Naive thymus-derived CD8-positive, alpha-beta T cell (primary cell): ENCODE measurements at places on chromosomes 7 and 10. TPM values are rescaled to one million over a fixed set of nuclear protein-coding genes. Genes with fewer than 3 reads are reported as not detected.

DNA sequence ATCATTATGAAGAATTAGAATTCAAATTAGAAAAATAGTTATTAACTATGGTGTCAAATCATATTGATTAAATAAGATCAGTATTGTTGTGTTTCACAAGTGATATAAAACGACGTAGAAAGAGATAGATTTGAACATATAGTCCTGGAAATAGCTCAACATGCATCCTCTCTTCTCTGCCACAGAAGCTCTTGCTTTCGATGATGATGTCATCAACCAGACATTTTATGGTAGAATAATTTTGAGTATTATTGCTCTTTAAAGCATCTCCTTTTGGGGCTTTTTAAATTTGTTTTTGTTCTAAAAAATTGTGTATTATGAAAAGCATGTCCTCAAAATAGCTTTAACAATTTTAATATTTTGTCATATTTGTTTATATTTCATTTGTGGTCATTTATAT is 95.0 kb downstream of the DGKB start:
- no peak overlapping the region for H3K4me3 ChIP-seq
- no peaks in the 10 kb centered on the region for H3K36me3 ChIP-seq

GRCh38 chr7:24102988-24103387 is 181.0 kb upstream of the NPY start:
- DNase-seq: no peak
- H3K4me1 ChIP-seq: no peaks in the 10 kb centered on the region
- H3K27ac ChIP-seq: no peak overlapping the region

DNA sequence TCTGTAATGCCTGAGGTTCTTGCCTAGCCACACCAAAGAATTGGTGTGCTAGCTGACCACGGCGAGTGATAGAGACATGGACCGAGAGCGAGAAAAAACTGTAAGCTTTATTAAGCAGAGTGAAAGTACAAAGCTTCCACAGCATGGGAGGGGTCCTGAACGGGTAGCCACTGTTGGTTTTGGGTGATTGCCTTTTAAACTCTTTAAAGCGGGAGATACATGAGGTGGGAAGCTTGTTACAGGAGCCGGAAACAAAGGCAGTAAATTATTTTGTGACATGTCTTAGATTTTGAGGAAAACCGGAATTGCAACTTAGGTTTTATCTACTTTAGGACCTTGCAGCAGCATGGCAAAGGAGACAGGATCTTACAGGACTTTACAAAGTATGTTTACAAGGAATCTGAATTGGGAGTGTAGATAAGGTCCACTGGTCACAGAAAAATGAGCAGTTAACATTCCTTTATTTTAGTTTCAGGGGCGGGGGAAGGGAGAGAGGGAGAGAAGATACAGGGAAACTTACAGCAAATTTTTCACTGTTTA is 252.7 kb upstream of the MBL2 start:
- H3K4me1 ChIP-seq: peaks cover 6% of the 10 kb centered on the region
- no peak overlapping the region for H3K4me3 ChIP-seq
- no peaks in the 10 kb centered on the region for H3K27me3 ChIP-seq
- DNase-seq: no peak
- no peaks in the 10 kb centered on the region for H3K36me3 ChIP-seq
- H3K27ac ChIP-seq: no peak overlapping the region

DNA sequence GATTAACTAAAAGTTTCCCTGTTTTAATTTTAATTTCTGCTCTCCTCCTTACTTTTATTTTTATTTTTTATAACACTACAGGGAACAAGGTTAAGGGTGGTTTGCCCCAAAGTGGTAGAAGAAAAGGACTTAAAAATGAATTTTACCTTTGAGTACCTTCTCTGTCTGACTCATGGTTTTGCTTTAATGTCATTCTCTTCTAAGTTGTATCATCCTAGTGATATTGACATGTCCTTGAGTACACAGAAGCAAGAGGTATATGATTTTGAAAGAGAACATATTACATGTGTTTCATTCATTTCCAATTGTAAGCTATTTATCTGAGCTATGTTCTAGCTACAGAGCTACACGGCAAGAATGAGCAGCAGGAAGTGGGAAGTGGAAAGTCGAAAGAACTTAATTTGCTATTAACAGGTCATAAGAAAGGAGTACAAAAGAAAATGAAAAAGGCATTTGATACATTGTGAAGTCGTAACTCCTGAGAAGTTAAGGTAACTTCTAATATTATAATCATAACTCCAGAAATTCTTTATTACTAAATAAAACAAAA is 112.5 kb downstream of the SEMA3A start:
- H3K4me1 ChIP-seq: peaks cover 4% of the 10 kb centered on the region
- H3K4me3 ChIP-seq: peak overlapping the region; percentile 56
- no peaks in the 10 kb centered on the region for H3K27me3 ChIP-seq
- no peak for DNase-seq
- H3K27ac ChIP-seq: no peak overlapping the region

DNA sequence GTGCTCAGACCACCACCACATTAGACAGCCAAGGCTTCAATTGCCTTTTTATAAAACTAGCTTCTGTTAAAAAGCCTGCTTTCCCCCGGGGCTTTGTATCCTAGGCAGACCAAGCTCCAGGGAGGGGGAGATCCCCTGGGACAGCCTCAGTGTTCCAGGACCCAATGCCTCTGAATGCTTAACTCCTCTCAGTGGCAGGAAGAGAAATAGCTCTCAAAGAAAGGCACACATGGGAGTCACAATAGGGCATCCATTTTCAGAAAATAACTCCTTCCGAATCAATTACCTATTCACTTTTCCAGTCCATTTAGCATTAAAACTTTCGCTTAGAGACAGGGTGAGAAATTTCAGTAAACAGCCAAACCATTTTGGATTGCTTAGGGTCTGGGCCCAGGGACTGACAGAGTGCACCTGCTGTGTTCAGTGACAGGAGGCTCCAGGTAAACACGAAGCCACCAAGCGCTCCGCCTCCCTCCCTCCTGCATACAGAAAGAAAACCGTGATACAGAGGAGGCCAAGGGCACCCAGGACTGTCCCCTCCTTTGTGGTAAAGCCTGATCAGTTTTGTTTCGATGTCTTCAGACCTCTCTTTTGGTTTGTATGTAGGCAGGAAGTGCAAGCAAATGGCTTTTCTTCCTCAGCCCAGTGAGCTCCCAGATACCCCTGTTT is 599.7 kb downstream of the KCNMA1 start:
- peaks cover 25% of the 10 kb centered on the region for H3K4me1 ChIP-seq
- H3K4me3 ChIP-seq: no peak overlapping the region
- peak overlapping the region; percentile 7 for H3K27ac ChIP-seq
- no peaks in the 10 kb centered on the region for H3K36me3 ChIP-seq

DNA sequence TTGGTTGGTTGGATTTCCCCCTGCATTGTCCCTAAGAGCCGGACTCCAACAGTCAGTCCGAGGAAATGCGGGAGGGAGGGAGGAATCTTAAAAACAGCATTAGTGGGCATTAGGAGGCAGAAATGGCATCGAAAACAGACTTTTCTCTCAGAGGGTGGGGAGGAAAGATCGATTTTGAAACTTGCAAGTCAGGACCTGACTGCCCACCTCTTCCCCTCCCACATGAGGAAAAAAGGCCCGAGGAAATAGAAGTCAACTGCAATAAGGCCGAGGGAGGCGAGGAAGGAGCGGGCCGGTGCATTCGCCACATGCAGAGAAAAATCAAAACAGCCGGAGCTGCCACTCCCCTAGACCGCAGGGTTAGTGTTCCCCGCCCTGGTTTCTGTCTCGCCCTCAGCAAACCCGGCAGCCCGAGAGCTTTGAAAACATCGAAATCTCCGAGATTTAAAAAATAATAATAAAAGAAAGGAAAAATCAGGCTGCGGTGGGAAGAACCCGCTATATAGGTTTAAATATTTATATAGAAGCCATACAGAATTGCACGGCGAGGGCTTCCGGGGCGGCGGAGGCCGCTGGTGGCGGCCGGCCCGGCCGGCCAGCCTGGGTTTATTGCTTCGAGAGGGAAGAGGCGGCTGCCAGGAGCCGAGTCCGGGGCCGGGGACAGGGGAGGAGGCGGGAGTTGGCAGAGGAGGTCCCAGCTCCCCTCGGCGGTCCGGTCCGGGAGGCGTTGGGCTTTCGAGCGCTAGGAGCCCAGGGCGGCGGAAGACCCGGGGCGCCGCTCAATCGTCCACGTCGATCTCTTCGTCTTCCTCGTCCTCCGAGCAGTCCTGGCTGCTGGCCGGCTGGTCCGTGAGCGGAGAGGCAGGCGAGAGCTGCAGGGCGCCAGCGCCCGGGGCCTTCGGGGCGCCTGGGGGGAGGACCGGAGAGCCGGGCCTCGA is 2.5 kb downstream of the LBX1 start:
- H3K27ac ChIP-seq: no peak overlapping the region
- H3K4me3 ChIP-seq: peak overlapping the region; percentile 68
- H3K4me1 ChIP-seq: peaks cover 26% of the 10 kb centered on the region
- DNase-seq: no peak

DNA sequence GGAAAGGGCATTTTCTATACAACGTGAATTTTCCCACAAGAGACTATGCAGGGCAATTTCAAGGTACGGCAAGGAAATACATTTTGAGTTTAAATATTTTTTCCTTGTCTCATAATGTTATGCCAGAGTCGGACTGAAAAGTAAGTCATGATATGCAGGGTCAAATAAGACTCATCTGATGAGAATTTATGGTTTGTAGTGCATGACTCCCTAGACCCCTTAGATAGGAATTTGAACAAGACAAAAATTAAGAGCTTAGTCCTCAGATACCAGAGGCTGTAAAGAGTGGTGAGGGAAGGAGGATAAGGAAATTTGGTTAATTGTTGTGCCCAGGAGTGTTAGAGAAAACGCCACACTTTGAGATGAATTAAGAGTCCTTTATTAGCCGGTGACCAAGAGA is 616.6 kb downstream of the XPNPEP1 start:
- H3K27me3 ChIP-seq: no peaks in the 10 kb centered on the region
- no peak for DNase-seq
- H3K4me3 ChIP-seq: no peak overlapping the region

GRCh38 chr10:93815304-93816096 is 57.8 kb downstream of the LGI1 start:
- H3K27ac ChIP-seq: no peak overlapping the region
- peaks cover 46% of the 10 kb centered on the region for H3K27me3 ChIP-seq
- no peaks in the 10 kb centered on the region for H3K4me1 ChIP-seq
- no peaks in the 10 kb centered on the region for H3K36me3 ChIP-seq
- H3K4me3 ChIP-seq: no peak overlapping the region

GRCh38 chr7:139886206-139886605 is 57.1 kb downstream of the TBXAS1 start:
- peaks cover 7% of the 10 kb centered on the region for H3K4me1 ChIP-seq
- no peak for DNase-seq
- no peaks in the 10 kb centered on the region for H3K36me3 ChIP-seq
- no peak overlapping the region for H3K4me3 ChIP-seq

DNA sequence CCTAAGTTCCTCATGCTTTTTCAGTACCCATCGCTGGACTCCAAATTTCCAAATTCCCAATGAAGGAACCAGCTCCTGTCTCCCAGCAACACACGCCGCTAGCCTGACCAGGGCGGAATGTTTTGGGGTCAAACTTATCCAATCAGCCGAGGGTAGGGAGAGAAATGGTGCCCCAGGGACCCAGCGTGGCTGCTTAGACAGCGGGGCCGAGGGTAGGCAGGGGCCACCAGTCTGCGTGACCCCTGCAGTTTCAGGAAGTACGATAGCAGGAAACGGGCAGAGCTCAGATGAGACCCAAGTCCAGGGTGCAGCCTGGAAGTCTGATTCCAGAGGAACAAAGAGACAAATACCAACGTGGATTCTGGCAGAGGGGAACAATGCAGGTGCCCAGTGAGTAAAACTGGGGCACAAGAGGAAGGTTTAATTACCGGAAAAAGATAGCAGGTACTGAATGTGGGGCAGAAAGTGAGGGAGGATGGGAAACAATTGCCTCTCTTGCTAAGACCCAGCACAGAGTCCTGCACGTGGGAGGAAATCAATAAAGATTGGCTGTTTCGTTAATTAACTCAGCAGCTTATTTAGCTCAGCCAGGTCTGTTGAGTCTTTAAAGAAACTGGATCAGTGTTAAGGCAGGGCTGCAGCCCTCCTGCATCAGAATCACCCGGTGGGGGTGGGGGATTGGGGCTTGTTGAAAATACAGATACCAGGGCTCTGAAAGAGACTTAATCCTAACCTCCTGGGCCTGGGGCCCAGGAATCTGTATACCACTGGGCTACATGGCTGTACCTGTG is 50.4 kb upstream of the NFE2L3 start:
- H3K27me3 ChIP-seq: no peaks in the 10 kb centered on the region
- H3K4me3 ChIP-seq: peak overlapping the region; percentile 71
- peaks cover 14% of the 10 kb centered on the region for H3K4me1 ChIP-seq
- H3K36me3 ChIP-seq: no peaks in the 10 kb centered on the region
- peak overlapping the region; percentile 82 for H3K27ac ChIP-seq

- peaks cover 4% of the 10 kb centered on the region for H3K36me3 ChIP-seq
- no peak overlapping the region for H3K4me3 ChIP-seq
- H3K4me1 ChIP-seq: peaks cover 2% of the 10 kb centered on the region
These were observed 78.1 kb upstream of the STRIP2 start for GRCh38 chr7:129356176-129356575.

DNA sequence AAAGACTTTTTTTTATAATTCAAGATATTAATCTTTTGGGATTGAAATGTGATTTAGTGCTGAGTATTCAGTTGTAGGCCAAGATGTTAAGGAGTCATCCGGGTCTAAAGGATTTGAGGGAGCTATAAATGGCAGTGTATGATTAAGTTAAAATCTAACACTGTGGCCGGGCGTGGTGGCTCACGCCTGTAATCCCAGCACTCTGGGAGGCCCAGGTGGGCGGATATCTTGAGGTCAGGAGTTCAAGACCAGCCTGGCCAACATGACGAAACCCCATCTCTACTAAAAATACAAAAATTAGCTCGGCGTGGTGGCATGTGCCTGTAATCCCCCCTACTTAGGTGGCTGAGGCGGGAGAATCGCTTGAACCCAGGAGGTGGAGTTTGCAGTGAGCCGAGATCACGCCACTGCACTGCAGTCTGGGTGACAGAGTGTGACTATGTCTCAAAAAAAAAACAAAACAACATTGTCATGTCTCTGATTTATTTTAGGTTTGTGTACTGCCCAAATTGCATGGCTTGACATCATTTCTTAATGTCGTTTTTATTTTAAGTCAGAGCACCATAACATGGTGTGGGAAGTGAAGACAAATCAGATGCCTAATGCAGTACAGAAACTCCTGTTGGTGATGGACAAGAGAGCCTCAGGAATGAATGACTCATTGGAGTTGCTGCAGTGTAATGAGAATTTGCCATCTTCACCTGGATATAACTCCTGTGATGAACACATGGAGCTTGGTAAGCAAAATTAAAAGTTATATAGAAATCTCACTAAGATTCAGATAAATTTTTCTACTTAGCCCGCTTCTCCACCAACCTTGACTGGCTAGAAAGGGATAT is 10.7 kb downstream of the HBP1 start:
- no peaks in the 10 kb centered on the region for H3K27me3 ChIP-seq

The SRGN gene
- total RNA-seq: 70.7 TPM

The DLX6 gene
- total RNA-seq: not detected

The PCDH15 gene
- not detected for total RNA-seq

The TRPV5 gene
- total RNA-seq: 0.30 TPM

The NRCAM gene
- total RNA-seq: 42.9 TPM

The IFIT1B gene
- total RNA-seq: not detected

The PRSS37 gene
- total RNA-seq: not detected
